ENCODE measurements at places on chromosomes 2 and 18.

DNA sequence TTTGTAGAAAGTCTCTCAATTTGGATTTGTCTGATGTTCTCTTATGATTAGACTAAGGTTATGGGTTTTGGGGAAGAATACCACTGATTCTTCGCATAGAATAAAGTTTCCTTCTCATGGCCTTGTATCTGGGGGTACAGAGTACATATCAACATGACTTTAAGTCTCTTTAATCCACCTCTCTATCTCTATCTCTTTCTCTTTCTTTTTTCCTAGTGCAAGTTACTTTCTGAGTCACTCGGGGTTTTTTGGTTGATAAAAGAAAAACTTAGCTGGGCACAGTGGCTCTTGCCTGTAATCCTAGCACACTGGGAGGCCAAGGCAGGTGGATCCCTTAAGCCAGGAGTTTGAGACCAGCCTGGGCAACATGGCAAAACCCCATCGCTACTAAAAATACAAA, 100.1 kb upstream of the MAP4K3 start:
- no peak for DNase-seq

- DNase-seq = no peak
Measured at GRCh38 chr18:53142005-53142404, 802.0 kb downstream of the DCC start.

GRCh38 chr2:230068651-230069055, at the start of gene SLC16A14:
SLC16A14 (minus strand) TSS chr2:230068924; CDS start chr2:230059352, 9,572 bp downstream.
- no peak for DNase-seq

DNA sequence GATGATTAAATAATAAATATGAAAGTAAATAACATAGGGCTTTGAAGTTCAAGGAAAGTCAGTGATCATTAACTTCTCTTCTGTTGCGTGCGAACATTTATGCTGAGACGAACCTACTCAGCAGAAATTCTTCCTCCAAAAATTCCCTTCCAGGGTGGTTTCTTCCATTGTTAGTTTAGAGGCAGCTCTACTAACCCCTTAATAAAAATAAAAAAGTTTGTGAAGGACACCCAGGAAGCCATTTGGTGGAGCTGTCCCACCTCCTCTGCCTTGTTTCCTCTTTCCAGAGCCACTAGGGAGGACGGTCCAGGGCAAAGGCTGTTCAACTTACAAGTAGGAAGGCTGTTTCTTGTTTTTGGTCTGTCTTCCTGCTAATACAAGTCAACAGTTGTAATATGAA, 2.1 kb upstream of the SMAD2 start:
- no peak for DNase-seq

- DNase-seq = no peak
Measured at GRCh38 chr18:48723837-48724236, 185.0 kb downstream of the CTIF start.

DNA sequence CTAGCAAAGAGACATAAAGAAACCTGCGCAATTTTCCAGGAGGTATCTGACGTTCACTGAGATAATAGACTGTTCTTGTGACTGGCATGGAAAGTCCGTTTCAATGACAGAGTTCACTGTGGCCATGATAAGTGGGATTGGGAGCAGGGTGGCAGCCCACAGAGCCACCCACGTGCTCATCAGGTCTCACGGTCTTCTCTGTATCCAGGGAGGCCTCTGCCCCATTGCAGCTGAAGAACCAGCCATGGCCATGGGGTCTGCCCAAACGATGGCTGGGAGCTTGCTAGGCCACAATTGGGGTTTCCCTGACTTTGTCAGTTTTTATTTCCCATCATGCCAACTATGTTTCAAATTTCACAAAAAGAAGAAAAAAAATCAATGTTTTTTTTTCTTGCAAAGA, 57.2 kb downstream of the PDCL3 start:
- no peak for DNase-seq

- no peak for DNase-seq
Measured at GRCh38 chr2:220029013-220029412, 401.6 kb downstream of the SLC4A3 start.

DNA sequence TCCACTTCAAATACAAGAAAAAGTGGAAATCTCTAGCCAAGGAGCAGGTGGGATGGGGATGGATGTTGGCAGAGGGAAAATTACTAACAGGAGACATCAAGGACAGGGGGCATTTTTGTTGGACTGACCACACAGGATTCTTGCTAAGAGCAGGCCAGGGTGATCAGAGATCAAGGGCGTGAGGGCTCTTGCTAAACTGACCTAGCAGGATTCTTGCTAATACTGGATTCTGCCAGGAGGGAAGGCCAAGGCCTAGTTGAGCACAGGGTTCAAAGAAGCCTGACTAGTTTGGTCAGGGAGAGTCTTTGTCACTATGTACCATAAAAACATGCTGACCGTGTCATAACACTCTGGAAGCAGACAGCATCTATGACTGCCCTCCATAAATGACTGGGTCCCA, 442.7 kb downstream of the PID1 start:
- no peak for DNase-seq

DNA sequence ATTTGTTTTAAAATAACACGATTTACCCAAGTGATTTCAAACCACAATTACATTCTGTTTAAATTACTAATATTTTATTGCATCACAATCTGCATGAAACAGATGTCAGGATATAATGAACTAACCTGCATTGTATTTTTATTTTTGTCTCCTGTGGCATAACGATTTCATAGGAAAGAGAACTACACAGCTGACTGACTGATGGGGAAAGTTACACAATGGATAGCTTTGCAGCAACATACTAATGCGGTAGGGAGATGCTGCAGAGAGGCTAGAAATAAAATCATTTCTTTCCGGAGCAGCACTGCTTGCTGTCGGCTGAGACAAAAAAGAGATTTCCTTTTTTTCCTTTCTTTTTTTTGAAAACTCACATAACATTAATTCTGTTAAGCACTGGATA, 36.9 kb downstream of the SCN1A start:
- DNase-seq = no peak

DNA sequence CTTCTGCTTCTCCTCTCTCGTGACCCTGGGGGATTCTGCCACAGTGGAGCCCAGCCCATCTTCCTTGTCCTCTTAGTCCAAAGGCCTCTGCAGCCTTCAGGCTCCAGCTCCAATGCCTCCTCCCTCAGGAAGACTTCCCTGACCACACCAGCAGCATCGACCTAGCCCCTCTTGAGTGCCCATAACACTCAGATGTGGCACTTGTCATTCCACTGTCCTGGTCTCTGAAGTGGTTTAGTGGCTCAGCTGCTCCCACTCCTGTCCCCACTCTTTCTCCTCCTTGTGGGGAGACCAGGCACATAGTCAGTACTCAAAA, 97.5 kb downstream of the STPG4 start:
- DNase-seq = no peak

DNA sequence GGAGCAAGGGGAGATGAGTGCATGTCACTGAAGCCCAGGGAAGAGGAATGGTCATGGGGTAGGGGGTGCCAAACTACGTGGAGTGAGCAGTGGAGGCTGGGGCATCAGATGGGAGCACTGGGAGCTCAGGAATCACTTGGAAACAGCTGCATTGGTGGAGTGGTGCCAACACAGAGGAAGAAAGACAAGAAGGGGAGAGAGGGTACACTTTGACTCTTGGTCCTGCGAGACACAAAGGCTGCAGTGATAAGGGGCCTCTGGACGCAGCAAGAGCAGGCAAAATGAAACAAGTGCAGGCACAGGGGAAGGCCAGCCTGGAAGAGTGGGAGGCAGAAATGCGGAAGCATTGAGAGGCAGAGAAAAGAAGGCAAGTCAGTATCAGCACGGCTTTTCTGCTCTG, 134.7 kb upstream of the SMIM21 start:
- no peak for DNase-seq

DNA sequence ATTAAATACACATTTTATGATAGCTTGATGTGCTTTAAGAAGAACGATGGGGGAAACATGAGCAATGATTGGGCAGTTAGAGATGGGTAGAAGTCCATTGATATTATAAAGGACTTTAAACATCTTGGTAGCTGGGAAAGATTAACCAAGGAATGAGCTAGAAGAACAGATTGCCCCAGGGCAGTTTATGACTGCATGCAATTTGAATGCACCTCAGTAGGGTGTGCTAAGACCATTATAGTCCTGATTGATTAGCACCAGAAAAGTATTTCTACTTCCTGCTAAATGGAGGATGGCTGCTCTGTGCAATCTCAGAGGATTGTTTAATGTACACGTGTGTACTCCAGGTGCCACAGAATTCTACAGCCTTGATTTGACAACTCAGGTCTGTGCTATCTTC, 641.9 kb downstream of the CNTNAP5 start:
- DNase-seq = no peak

All from activated CD8-positive, alpha-beta memory T cell treated with anti-CD3 and anti-CD28 coated beads for 1 hour (primary cell).